IMR-90 (cell line): ENCODE measurements at places on chromosomes 7 and 10. TPM values are rescaled to one million over a fixed set of nuclear protein-coding genes. Genes with fewer than 3 reads are reported as not detected.

DNA sequence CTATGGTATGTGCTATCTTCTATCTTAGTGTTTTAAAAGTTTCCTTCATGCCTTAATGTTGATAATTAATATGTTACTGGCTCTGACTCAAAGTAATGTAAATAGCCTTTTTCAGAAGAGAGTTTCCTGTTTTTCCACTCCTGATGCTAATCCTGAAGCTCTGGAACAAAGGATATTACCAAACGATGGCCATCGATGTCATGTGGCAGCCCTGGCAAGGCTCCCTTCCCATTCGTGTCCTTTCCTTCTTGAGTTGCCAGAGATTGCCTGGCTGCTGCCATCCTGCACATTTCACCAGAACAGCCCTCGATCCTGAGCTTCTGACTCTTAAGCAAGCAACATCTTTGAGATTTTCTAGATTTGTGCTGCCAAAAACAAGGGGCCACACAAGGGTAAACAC is 46.0 kb downstream of the RNF133 start:
- H3K4me1 ChIP-seq: no peaks in the 10 kb centered on the region
- H3K4me3 ChIP-seq: no peak overlapping the region
- no peaks in the 10 kb centered on the region for H3K27me3 ChIP-seq
- no peaks in the 10 kb centered on the region for H3K36me3 ChIP-seq
- no peak overlapping the region for H3K27ac ChIP-seq

Gene LRRN3
- 15.2 and 15.8 TPM in 2 replicates for total RNA-seq

Gene ITPRID1
- total RNA-seq: not detected in 2 replicates

Gene TMEM176A
- total RNA-seq: not detected in 2 replicates

- no peak overlapping the region for H3K4me3 ChIP-seq
- H3K27me3 ChIP-seq: no peaks in the 10 kb centered on the region
- H3K36me3 ChIP-seq: no peaks in the 10 kb centered on the region
- DNase-seq: peak; percentile 18
- no peak overlapping the region for H3K27ac ChIP-seq
Observed at GRCh38 chr10:4475827-4476490, 350.0 kb upstream of the AKR1E2 start.

GRCh38 chr10:52818019-52818418 is 45.4 kb upstream of the MBL2 start:
- peak; percentile 59 for DNase-seq
- no peaks in the 10 kb centered on the region for H3K36me3 ChIP-seq
- no peak overlapping the region for H3K4me3 ChIP-seq
- H3K27me3 ChIP-seq: no peaks in the 10 kb centered on the region
- no peak overlapping the region for H3K27ac ChIP-seq
- H3K4me1 ChIP-seq: no peaks in the 10 kb centered on the region

Gene CDC14C
- under 0.01 TPM in 2 replicates for total RNA-seq

GRCh38 chr7:129376076-129376777 is 58.0 kb upstream of the STRIP2 start:
- no peak overlapping the region for H3K4me3 ChIP-seq
- no peaks in the 10 kb centered on the region for H3K27me3 ChIP-seq
- peak; percentile 43 for DNase-seq
- no peak overlapping the region for H3K27ac ChIP-seq
- peaks cover 3% of the 10 kb centered on the region; the same call in 1 of the 2 replicates for H3K4me1 ChIP-seq

Gene TLL2
- total RNA-seq: under 0.01 TPM in 2 replicates

GRCh38 chr7:121323515-121324302 is 5.1 kb upstream of the WNT16 start:
- no peak for DNase-seq
- no peaks in the 10 kb centered on the region for H3K4me1 ChIP-seq
- H3K36me3 ChIP-seq: no peaks in the 10 kb centered on the region
- no peak overlapping the region for H3K4me3 ChIP-seq
- H3K27me3 ChIP-seq: peaks cover 5% of the 10 kb centered on the region

Gene JMJD1C
- 96.8 and 108 TPM in 2 replicates for total RNA-seq

DNA sequence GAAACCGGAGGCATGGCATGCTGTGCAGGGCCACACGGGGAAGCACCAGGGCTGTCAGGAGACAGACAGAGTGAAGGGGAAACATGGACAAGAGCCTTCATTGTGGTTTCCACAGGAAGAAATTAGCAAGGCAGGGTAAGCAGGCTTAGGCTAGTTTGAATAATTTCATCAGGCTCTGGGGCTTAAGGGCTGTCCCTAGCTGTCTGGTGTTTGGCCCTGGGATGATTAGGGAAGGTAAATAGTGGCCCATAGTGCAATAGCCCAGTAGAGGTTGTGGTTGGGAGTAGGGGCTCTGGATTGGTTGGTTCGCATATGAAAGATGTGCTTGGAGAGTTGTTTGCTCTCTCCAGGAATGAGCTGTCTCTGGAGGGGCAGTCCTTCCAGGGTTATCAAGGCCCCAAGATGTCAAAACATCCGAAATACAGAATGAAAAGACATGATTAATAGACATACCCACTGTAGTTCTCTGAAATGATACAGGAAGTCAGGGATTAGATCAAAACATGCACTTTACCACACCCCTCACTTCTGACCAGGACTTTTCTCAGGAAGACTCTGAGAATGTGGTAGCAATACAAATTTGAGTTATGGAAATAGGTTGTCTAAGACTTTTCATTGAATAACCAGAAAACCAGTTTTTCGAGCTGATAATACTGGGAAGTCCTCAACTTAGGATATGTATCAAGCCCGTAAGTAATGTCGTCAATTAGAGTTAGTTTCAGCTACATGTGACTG is 224.9 kb upstream of the NFE2L3 start:
- H3K36me3 ChIP-seq: no peaks in the 10 kb centered on the region
- H3K27me3 ChIP-seq: no peaks in the 10 kb centered on the region
- no peak overlapping the region for H3K27ac ChIP-seq
- H3K4me3 ChIP-seq: no peak overlapping the region
- H3K4me1 ChIP-seq: no peaks in the 10 kb centered on the region

Gene COL28A1
- total RNA-seq: under 0.01 TPM in 2 replicates

Gene CPA5
- total RNA-seq: under 0.01 TPM in 1 of 2 replicates, not detected in the other

DNA sequence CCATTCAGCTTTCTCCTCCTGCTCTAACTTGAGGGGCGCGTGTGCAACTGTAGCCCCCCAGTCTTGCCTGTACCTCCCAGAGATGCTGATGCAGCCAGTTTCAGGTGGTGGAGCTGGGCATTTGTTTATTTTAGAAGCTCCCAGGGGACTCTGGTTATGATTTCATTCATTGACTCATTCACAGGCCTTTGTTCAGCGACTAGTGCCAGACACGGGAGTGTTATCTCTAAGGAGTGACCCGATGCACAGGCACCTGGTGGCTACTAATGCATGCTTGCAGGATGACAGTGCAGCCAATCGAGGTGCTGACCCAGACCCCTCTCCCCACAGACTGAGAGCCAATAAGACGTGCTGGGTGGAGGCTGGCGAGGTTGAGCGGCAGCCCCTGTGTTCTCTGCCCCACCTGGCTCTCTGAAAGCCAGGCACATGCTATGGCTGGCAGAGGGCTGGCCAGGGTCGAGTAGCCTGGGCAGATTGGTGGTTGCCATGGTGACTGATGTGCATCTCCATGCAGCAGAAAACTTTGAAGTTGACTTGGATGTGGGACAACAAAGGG is 19.7 kb upstream of the SLC18A2 start:
- no peak overlapping the region for H3K27ac ChIP-seq
- H3K27me3 ChIP-seq: peaks cover 5% of the 10 kb centered on the region; the same call in 1 of the 2 replicates
- peak; percentile 1 for DNase-seq
- no peaks in the 10 kb centered on the region for H3K36me3 ChIP-seq
- H3K4me1 ChIP-seq: no peaks in the 10 kb centered on the region

DNA sequence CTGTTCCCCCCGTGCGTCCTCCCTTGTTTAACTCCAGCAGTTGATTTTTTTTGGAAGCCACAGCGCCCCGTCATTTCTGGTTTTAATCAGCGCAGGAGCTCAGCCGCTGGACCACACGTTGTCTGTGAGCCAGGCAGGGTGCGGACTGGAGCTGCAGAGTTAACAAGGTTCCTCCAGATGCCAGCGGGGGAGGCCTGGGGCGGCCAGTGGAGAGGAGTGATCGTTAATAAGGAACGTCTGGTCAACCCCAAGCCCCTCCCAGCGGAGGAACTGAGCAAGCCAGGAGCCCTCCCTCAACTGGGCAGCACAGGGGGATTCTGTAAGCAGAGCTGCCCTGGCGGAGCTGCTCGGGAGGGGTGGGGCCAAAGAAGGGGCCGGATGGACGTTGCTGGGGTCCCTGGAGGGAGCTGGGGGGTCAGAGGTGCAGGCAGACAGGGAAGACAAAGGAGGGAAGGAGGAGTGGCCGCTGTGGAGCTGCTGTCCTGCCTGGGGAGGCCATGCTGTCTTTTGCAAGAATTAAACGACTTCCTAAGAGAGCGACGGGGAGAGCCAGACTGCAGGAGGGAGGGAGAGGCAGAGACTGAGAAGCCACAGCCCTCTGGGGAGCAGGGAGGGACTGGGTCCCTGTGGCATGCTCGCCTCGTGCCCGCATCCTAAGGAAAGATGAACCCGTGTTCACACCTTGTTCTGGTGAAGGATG is 537.1 kb upstream of the FOXK1 start:
- no peak overlapping the region; the same call in 1 of the 2 replicates for H3K4me3 ChIP-seq
- no peak overlapping the region for H3K27ac ChIP-seq
- DNase-seq: peak; percentile 28
- H3K36me3 ChIP-seq: no peaks in the 10 kb centered on the region
- H3K4me1 ChIP-seq: no peaks in the 10 kb centered on the region; the same call in 1 of the 2 replicates

Gene CTNNA3
- total RNA-seq: 0.83 and 0.90 TPM in 2 replicates

DNA sequence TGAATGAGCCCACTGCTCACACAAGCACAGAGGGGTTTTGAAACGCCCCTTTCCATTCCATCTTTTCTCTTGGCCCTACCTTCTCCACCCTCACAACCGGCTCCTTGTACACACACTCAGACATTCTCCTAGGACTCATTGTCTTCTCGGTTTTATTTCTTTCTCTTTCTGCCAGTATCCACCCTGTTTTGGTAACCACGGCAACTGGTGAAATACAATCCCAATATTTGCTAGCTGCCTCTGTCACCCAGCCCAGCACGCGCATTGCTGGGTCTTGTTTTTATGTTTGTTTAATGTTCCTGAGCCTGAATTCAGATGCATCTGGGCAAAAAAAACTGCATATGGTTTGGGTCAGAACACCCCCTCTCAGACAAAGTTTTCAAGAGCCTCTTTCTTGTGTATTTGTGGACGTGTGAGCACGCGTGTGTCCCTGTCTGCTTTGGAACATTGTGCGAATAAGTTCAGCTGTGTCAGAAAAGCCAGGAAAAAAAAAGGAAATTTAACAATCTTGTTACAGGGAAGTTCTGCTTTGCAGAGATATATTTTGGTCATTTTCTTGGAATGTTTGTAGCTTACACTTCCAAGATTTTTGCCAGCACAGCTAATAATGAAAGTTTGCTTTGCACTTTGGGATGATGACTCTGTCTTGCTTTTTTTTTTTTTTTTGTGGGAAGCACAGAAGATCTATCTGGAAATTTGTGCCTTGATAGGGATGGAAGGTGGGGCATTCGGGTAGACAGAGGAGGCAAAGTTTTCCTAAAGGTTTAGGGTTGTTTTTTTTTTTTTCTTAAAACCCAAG is 225.9 kb downstream of the TRIL start:
- H3K4me3 ChIP-seq: no peak overlapping the region
- no peak overlapping the region for H3K27ac ChIP-seq
- no peaks in the 10 kb centered on the region for H3K27me3 ChIP-seq
- H3K36me3 ChIP-seq: no peaks in the 10 kb centered on the region; the same call in 1 of the 2 replicates
- DNase-seq: peak; percentile 55
- H3K4me1 ChIP-seq: peaks cover 6% of the 10 kb centered on the region

GRCh38 chr7:2681929-2682799 is 5.8 kb upstream of the AMZ1 start:
- no peak overlapping the region for H3K4me3 ChIP-seq
- H3K27ac ChIP-seq: no peak overlapping the region
- DNase-seq: no peak
- no peaks in the 10 kb centered on the region for H3K36me3 ChIP-seq
- H3K4me1 ChIP-seq: no peaks in the 10 kb centered on the region

DNA sequence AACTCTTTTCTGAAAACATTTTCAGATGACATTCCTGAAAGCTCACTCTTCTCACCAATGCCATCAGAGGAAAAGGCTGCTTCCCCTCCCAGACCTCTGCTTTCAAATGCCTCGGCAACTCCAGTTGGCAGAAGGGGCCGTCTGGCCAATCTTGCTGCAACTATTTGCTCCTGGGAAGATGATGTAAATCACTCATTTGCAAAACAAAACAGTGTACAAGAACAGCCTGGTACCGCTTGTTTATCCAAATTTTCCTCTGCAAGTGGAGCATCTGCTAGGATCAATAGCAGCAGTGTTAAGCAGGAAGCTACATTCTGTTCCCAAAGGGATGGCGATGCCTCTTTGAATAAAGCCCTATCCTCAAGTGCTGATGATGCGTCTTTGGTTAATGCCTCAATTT is 16.5 kb downstream of the ANLN start:
- no peak for DNase-seq
- peaks cover 3% of the 10 kb centered on the region for H3K4me1 ChIP-seq
- H3K27me3 ChIP-seq: no peaks in the 10 kb centered on the region
- H3K4me3 ChIP-seq: no peak overlapping the region

GRCh38 chr7:95002775-95003174 is 95.4 kb downstream of the PPP1R9A start:
- H3K36me3 ChIP-seq: no peaks in the 10 kb centered on the region
- no peak overlapping the region for H3K4me3 ChIP-seq
- H3K4me1 ChIP-seq: no peaks in the 10 kb centered on the region
- no peaks in the 10 kb centered on the region for H3K27me3 ChIP-seq

- no peak overlapping the region for H3K27ac ChIP-seq
- no peak for DNase-seq
- no peak overlapping the region for H3K4me3 ChIP-seq
- H3K4me1 ChIP-seq: peaks cover 5% of the 10 kb centered on the region
- peaks cover 2% of the 10 kb centered on the region for H3K36me3 ChIP-seq
- no peaks in the 10 kb centered on the region for H3K27me3 ChIP-seq
Observed at GRCh38 chr10:110569122-110569521, 1.6 kb downstream of the SMC3 start.

GRCh38 chr10:7826971-7827370 is 8.7 kb downstream of the TAF3 start:
- H3K27me3 ChIP-seq: no peaks in the 10 kb centered on the region
- peaks cover 7% of the 10 kb centered on the region for H3K36me3 ChIP-seq
- no peak overlapping the region for H3K27ac ChIP-seq
- peak; percentile 74 for DNase-seq
- H3K4me3 ChIP-seq: no peak overlapping the region

Gene CYP2C19
- total RNA-seq: not detected in 2 replicates

Gene ERLIN1
- total RNA-seq: 33.9 and 35.8 TPM in 2 replicates

Gene PAXIP1
- total RNA-seq: 7.3 and 7.5 TPM in 2 replicates

GRCh38 chr7:91692800-91693199 is 187.7 kb downstream of the MTERF1 start:
- no peaks in the 10 kb centered on the region for H3K4me1 ChIP-seq
- DNase-seq: no peak
- H3K27ac ChIP-seq: no peak overlapping the region
- H3K36me3 ChIP-seq: no peaks in the 10 kb centered on the region

DNA sequence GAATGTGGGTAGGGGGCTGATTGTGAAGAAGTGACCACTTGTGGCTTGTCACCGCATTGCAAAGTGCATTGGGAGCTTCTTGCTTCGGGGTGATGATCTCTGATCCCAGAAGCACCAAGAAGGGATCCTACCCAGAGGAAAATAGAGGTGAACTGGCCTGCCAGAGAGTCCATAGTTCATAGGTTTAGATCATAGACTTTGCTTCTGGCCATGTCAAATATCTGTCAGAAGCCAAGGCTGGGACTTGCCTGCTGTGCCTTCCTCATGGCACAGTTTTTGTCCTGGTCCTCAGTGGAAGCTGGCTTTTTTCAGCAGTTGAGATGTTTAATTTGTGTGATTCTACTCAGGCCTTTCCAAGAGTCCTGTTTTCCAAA is 1.1 kb downstream of the ZSWIM8 start:
- no peak for DNase-seq
- H3K36me3 ChIP-seq: peaks cover 26% of the 10 kb centered on the region
- peak overlapping the region; percentile 24 for H3K27ac ChIP-seq
- no peaks in the 10 kb centered on the region for H3K27me3 ChIP-seq
- peaks cover 3% of the 10 kb centered on the region; the same call in 1 of the 2 replicates for H3K4me1 ChIP-seq

Gene OPN1SW
- total RNA-seq: not detected in 2 replicates

Gene SLC35G1
- 2.7 and 3.9 TPM in 2 replicates for total RNA-seq

GRCh38 chr10:67200913-67201564 is 275.2 kb downstream of the LRRTM3 start:
- no peak for DNase-seq
- H3K27me3 ChIP-seq: no peaks in the 10 kb centered on the region
- H3K4me3 ChIP-seq: no peak overlapping the region
